WERI-Rb-1 (cell line): ENCODE measurements at places on chromosomes 12 and 14.

DNA sequence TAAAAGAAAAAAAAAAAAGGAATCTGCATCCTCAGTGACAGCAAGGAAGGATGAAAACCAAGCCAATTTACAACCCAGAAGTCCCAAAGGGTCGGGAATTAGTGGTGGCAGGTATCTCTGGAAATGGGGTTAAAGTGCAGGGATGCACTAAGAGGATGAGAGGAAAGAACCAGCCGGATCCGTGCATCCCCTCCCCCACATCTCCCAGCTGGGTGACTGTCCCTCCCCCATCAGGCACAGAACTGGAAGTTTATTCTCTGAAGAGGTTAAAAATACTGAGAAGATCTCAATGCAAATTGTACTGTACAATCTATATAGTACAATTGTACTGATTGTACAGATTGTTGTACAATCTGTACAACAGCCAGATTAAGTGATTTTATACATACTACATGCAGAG lies 15.4 kb downstream of the CLMN start:
- peak; percentile 49 for DNase-seq

GRCh38 chr14:82528016-82528415 lies 994.4 kb upstream of the SEL1L start:
- DNase-seq, result no peak

- peak; percentile 47 for DNase-seq
Measured at GRCh38 chr12:52037248-52037861, 13.9 kb upstream of the NR4A1 start.

GRCh38 chr14:103529383-103530365 lies 678 bp downstream of the TRMT61A start:
- no peak for DNase-seq

GRCh38 chr14:92958373-92959188 lies 35.6 kb downstream of the CHGA start:
- no peak for DNase-seq

GRCh38 chr12:29578070-29578469 lies 80.6 kb upstream of the OVCH1 start:
- DNase-seq, result no peak

DNA sequence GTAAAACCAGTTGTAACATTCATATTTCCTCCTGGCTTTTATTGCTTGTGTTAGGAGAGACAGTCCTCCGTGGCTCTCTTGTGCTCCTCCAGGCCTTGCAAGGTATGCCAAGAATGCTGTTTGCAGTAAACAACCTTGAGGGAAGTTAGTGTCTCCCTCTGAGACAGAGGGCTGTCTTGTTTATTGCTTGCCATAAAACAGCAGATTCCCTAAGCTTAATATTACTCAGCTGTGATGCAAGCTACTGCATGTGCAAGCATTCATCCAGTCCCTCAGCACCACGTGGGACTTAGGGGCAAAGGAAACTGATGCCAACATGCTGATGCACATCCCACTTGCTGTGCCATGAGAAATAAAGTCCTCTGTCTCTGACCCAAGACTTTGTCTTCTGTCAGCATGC lies 6.6 kb downstream of the POMT2 start:
- DNase-seq, result no peak

GRCh38 chr14:50736932-50737419 lies 68.9 kb upstream of the SAV1 start:
- no peak for DNase-seq

DNA sequence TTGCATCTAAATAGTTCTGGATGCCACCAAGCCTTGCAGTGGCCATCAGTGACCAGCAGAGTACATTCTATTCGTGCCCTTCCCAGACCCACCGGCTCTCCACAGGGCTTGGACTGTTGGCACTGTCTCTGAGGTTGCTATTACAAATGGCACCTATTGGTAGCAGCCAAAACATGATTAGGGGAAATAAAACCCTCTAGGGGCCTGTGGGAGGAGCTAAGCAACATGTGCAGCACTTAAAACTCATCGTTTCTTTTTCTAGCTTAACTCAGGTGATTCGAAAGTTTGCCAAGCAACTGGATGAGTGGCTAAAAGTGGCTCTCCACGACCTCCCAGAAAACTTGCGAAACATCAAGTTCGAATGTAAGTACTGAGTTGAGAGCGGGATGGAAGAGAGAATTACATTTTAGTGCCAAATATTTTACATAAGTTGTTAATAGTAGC lies 65.4 kb upstream of the RIC8B start:
- no peak for DNase-seq

- no peak for DNase-seq
Measured at GRCh38 chr12:69497308-69498026, 27.3 kb downstream of the FRS2 start.

DNA sequence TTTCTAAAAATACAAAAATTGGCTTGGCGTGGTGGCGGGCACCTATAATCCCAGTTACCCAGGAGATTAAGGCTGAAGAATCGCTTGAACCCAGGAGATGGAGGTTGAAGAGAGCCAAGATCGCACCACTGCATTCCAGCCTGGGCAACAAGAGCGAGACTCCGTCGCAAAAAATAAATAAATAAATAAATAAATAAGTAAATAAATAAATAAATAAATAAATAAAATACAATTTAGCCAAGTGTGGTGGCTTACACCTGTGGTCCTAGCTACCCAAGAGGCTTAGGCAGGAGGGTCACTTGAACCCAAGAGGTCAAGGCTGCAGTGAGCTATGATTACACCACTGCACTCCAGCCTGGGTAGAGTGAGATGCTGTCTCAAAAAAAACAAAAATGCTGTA lies 26.5 kb upstream of the SPTSSA start:
- DNase-seq, result no peak

DNA sequence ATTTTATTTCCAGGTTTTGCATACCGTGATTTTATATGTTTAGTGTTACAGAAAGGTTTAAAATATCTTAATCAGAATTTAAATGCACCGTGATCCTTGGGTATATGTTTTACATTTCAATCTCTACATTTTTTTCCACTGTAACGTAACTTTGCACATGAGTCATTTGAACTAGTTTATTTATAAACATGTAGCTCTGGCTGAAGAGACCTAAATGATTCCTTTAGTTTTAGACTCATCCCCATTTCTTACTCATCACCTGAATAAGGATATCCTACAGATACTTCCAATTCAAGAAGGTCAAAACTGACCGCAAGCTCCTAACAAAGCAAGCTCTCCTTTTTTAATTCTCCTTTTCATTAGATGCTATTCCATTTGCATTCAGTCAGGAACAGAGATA lies 42.7 kb upstream of the SLC6A15 start:
- DNase-seq, result no peak

DNA sequence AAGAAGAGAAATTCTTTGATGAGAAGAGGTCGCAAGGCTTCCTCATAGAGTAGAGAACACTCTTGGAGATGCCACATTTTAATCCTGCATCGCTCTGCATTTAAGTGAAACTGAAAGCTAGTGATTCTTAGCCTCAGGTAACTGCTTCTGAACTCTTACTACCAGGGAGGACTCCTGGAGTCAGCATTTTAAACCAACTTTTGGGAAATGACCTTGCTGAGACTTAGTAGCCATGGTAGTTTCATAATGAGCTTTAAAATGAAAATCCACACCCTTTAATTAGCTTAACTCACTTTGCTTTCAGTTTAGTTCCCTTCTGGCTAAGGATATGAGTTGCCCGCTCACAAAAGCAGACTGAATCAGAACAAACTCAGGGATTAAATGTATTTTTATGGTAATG lies 80.3 kb downstream of the SYNE2 start:
- no peak for DNase-seq

DNA sequence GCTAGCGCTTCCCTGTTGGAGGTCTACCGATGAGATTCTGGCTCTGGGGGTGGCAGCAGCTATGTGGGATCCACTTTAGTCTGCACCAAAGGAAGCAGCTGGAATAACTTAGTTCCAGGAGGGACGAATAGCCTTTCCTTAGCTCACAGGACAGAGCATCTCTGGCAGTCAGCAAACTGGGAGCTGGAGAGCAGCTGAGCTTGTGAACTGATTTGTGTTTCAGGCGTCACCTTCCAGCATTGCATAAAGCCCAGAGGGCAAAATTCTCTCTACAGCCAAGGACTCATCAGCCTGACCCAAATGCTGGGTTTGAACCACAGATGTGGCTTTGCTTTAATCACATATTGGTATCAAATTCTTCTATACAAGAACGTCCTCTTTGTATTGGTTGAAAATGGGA lies 81.9 kb upstream of the PELI2 start:
- no peak for DNase-seq

DNA sequence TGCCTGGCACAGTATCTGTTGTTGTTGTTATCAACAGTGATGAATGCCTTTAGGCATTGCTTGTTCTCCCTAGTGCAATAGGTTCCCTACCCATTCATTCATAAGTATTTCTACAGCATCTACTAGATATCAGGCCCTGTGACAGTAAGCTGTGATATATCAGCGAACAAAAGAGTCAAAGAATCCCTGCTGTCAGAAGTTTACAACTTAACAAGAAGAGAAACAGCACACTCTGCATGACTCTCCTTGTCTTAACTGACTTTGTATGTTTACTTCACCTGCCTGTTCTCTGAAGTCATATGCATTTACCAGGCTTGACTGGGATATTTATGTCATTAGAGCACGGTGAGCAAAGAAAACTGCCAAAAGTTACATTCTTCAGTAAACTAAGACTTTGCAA lies 452.2 kb upstream of the RPL10L start:
- DNase-seq, result no peak

DNA sequence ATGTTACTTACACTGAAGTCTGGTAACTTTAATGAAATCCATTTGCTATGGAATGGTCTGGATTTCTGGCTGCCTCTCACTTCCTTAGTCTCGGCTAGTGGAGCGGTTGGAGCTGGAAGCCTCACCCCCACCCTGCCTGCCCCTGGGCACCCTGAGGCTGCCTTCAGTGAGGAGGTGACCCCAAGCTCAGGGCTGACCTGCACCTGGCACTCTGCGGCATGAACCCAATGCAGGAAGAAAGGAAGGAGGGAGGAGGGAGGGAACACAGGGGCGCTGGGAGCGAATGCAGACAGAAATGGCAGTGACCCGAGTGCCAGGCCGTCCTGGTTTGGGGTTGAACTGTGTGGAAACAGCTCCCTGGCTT lies 353.1 kb downstream of the TMEM121 start:
- peak; percentile 3 for DNase-seq

DNA sequence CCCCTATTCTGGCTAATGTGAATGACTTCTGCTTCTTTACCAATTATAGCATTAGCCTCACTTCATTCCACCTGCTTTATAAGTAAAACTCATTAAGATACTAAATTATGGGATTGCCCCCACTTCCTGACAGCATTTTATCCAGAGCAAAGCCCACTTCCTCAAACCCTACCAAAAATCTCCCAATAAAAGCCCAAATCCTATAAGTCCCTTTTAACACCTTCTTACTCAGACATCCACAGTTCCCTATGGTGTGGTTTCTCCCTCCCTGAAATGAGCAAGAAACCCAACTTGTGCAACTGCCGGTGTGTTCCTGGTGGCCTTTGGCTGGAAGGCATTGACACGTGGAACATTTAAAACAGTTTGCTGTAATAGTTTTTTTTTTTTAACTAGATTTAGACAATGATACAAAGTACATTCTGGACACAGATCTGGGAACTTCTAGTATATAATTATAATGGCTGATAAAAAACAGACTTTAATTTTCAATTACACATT lies 53.1 kb downstream of the BRMS1L start:
- DNase-seq, result no peak

GRCh38 chr12:5548152-5548943 lies 116.4 kb downstream of the NTF3 start:
- DNase-seq, result no peak

- DNase-seq, result no peak
Measured at GRCh38 chr12:124509300-124509675, 58.1 kb downstream of the NCOR2 start.
